Activated T-cell treated with anti-CD3 and anti-CD28 coated beads, Interleukin-2, amount 50 U/mL, for 72 hours (primary cell): ENCODE measurements at places on chromosomes 4 and X. TPM values are rescaled to one million over a fixed set of nuclear protein-coding genes. Genes with fewer than 3 reads are reported as not detected.

DNA sequence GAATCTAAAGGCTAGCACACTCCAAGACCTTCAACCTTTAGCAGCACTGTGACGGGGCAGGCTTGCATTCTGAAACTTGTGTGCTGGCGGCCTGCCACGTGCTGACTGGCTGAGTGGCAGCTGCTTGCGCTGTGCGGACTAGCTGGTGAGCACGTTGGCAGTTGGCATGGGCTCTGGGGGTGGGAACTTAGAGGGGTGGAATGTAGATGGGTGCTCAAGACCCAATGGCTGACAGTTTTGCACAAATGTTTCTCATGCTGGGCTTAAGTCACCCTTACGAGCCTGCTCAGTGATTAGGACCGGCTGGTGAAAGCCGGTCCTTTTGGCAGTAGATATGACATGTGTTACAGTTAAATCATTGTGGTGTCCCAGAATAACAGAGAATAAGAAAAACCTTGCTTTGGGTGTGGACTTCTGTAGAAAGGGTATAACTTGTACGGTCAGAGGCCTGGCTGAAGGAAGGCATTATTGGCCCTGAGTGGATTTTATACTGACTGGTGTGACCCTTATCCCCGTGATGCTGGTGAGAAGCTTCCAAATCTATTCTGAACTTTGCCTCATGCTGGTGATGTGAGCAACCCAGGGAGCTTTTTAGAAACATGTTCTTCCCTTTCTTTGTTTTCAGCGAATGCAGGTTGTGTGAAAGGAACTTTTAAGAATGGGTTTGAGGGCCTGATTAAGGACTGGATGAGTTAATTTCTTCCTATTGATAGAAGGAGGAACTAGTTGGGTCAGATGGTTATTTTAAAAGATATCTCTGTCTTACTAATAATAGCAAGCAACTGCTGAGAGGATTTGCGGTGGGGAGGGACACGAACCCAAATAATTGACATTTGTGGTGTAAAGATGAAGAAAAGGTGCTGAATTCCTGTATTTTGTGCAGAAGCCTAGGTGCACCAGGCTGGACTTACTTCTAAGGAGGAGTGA is 107.4 kb upstream of the SLC4A4 start:
- no peak for DNase-seq

The ARHGAP6 gene
- total RNA-seq, result not detected

DNA sequence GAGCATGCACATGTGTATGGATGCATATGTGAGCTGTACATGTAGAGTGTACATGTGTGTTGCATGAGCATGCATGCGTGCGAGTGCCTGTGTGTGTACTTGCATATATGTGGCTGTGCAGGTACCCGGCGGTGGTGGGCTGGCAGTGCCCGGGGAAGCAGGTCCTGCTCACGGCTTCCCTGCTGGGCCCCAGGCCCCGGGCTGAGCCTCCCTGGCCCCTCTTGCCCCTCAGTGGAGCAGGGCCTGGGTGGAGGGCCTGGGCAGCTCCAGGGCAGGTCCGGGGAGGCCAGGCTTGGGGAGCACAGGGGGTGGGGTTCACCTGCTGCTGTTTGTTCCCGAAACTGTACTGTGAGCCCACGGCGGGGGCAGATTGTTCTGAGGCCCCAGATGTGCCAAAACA is 9.4 kb downstream of the NAT8L start:
- no peak for DNase-seq

The P2RY4 gene
- 0.34 TPM for total RNA-seq

DNA sequence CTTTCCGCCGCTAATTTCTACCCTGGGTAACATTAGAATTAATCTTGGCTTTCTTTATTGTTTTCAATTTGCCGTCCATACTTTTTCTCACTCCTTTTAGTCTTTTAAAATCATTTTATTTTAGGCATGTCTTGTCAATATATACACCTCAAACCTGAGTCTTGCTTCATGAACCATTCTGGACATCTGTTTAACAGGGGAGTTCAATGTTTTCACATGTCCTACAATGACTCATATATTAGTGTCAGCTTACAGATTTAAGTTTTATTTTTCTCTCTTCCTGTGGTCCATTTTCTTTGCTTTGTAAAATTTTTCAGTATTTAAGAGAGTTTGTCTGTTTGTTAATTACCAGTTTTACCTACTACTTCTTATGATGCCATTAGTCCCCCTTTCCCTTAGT is 89.5 kb downstream of the LCORL start:
- DNase-seq, result no peak

GRCh38 chr4:23033796-23034195 is 341.1 kb downstream of the GBA3 start:
- DNase-seq, result no peak

The GJB1 gene
- 0.31 TPM for total RNA-seq

The GYPA gene
- not detected for total RNA-seq

- peak; percentile 57 for DNase-seq
These were observed 53.0 kb downstream of the COQ2 start for GRCh38 chr4:83231620-83232076.

The TMEM144 gene
- 0.22 TPM for total RNA-seq

DNA sequence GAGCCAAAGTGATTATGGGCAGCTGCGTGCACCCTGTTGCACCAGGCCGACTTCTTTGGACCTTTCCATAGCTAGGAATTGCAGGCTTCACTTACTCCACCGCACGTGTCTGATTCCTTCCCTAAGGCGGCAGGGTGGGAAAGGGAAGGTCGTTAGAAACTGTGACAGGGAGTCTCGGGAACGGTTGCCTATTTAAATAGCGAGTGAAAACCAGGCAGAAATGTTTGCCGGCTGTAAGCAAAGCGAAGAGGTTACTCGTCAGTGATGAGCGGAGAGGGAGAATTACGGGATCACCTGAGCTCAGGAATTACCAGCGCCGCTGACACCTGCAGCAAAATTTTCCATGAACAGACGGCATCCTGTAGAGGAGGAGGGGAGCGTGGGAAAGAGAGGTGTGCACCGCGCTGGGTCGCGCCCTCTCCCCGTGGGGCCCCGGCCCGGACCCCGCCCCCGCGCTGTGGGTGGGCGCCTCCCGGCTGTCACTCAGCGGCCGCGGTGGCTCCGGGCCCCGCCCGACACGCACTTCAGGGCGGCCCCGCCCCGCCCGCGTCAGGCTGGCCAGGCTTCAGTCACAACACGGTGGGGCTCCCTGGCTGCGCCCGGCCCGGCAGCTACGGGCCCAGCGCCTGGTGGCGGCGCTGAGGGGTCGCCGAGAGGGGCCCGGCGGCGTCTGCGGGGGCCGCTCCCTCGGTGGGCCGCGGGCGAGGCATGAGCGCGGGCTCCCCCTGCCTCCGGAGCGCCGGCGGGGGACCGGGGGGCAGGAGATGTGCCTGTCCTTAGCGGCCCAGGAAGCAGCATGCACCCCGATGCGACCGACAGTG is at the start of gene SNX25:
SNX25 (plus strand) TSS at position 568 of the 821 bp plus-strand sequence; CDS start at position 797, 229 bp downstream.
- DNase-seq, result peak; percentile 95

- no peak for DNase-seq
These were observed 184.4 kb downstream of the DCLK2 start for GRCh38 chr4:150262611-150263010.

DNA sequence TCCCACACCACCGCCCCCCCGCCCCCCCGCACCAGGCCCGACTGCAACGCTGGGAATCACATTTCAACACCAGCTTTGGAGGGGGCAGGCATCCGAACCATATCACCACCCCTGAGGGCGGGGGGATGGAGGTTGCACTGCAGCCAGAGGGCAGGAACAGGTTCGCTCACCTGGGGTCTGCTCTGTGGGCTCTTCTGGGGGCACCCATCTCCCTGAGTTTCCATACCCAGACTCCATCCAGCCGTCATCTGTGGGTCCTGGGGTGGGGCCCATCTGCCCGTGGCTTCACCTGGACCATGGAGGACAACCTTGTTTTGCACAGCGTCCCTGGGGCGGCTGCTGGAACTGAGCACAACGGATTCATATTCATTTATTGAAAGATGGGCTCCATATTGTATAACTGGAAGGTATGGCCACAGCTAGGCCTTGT is 6.9 kb downstream of the PSAPL1 start:
- no peak for DNase-seq

DNA sequence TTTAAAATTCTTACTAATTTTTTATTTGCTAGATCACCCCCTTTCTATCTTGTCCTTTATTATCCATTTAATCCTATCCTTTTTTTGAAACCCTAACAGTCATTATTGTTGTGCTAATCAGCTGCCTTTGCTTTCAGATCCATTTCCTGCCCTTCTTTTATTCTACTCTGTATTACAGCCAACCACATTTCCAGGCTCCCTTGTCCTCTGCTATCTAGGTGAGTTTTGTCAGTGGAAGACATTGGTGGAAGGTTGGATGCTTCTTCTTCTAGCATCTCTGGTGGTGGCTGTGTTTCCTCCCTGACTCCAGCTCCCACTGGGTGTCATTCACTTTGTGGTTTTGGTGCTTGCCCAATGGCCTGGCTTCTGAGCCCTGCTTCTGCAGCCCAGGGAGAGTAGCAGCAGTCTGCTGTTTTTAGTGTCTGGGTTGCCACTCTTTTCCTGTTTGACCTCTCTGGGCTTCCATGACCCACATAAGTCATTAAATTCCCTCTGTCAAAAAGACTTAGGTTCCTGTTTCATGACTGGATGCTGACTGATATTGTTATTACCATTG is 225.2 kb upstream of the PGRMC2 start:
- no peak for DNase-seq

The CTAG1B gene
- not detected for total RNA-seq

DNA sequence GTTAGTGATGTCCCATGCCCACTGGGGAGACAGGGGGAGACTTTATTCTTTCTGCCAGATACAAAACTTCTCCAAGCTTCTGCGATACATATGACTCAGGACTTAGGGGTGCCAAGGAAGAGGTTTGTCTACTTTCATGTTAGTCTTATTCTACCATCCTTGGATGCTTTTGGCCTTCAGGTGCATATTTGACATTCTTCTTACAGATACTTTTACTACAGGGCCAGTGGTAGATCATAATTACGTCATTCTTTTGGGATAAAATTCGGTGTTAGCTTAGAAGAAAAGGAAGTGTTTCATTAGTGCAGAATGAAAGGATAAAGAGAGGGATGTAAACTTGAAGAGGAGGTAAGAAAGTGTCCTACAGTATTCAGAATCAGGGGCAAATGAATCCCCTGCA is 245.2 kb downstream of the THOC2 start:
- DNase-seq, result no peak

The HPGDS gene
- total RNA-seq, result not detected

The DIPK2B gene
- total RNA-seq, result 0.05 TPM

The STPG2 gene
- not detected for total RNA-seq

The MXRA5 gene
- not detected for total RNA-seq

The MAGEA8 gene
- not detected for total RNA-seq

GRCh38 chrX:32871636-32872035 is 339.7 kb downstream of the DMD start:
- DNase-seq, result no peak

- no peak for DNase-seq
These were observed 242.1 kb downstream of the ADAMTS3 start for GRCh38 chr4:72326692-72327632.

DNA sequence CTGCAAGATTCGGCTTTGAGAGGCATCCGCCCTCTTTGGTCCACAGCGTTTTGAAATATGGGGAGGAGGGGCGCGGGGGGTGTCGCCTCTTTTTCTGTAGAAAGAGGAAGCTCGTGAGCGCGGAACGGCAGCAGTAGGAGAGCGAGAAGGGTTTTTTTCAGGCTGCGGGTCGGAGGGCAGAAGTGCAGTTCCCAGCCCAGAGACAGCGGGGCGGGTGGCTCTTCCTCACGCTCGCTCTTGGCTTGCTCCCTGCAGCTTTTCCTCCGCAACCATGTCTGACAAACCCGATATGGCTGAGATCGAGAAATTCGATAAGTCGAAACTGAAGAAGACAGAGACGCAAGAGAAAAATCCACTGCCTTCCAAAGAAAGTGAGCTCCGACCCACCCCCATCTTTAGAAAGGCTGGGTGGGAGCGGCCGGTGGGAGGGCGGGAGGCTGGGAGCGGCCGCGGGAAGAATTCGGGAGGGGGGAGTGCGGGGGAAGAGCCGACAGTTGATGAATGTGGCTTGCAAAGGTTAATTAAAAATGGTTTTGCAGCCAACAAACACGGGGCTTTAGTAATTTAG is 1.2 kb downstream of the TMSB4X start:
- DNase-seq, result no peak

The CASP6 gene
- 30.3 TPM for total RNA-seq

The MAGEA3 gene
- not detected for total RNA-seq

The TRAPPC2 gene
- total RNA-seq, result 21.8 TPM

DNA sequence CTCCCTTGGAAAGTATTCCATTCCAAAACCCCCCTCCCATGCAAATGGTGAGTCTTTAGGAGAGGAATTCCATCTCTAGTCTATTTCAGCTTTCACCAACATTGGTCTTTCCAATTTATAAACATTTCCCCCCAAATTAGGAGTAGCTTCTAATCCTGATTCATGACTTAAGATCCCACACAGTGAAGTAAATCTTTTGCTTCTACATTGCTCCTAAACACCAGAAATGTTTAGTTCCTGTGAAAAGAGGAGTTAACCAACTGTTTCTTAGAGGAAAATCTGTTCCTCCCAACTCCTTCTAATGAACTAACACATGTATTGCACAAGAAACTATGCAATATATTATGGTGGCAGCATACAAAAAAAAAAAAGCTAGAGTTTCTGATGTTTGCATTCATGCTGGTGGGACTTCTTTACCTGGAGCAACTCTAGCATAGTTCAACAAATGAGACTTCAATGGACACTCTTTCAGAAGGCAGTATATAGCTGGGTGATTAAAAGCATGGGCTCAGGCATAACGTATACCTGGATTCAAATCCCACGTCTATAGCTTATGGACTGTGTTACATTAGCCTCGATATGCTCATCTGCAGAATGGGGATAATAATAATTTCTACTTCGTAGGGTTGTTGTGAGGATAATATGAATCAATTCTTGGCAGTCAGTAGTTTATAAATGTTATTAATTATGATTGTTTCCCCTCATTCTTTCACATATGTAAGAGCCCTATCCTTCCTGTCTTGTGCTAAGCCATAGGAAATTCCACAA is 131.6 kb upstream of the TMEM164 start:
- DNase-seq, result no peak

The P2RY8 gene
- total RNA-seq, result 45.7 TPM

DNA sequence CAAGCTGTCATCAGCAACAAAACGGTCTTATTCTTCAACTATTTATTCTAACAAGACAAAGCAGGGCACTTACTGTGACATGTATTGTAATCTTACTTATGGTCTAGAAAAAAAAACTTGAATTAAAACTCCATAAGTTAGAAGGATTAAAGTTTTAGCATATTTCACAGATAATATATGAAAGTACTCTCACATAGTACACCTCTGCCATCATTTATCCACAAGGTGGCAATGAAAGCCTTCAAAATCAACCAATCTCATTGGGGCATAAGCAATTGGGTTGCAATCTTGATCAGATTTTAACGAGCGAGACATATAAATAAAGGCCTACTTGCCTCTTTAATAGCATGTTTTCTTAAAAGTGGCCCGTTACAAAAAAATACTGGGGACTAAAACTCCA is 1382.9 kb downstream of the FAM133A start:
- no peak for DNase-seq

The GATA1 gene
- 0.22 TPM for total RNA-seq

- DNase-seq, result no peak
These were observed 207.2 kb upstream of the NPY2R start for GRCh38 chr4:155001251-155001650.

DNA sequence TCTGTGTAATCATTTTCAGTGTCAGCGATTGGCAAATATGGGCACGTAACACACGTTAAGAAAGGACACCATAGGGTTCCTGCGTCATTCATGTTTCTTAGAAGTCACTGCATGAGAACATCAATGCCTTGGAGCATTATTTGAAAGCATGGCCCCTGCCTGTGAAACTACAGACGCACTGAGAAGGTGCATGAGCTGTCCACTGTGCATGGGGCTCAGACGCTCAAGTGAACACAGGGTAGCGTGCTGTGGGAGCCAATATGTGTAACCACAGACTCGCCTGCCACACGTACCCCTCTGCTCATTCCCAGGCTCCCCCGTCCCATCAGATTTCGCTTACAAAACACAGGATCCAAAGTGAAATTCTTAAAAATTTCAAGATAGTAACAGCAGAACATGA is 6.5 kb downstream of the PPP2R2C start:
- no peak for DNase-seq
